Thymus (tissue), 14 donors: ENCODE measurements at places on chromosomes 11 and 22. TPM values are rescaled to one million over a fixed set of nuclear protein-coding genes. Genes with fewer than 3 reads are reported as not detected.

TRMU gene
- 27.4 TPM for total RNA-seq

OOSP2 gene
- not detected for total RNA-seq

OR2AT4 gene
- not detected for total RNA-seq

C22orf15 gene
- total RNA-seq = 3.3 TPM

OR5J2 gene
- not detected for total RNA-seq

NXF1 gene
- total RNA-seq = 34.4 TPM

RGL4 gene
- 29.8 TPM for total RNA-seq

SOX6 gene
- total RNA-seq = 3.0 TPM

SLC5A4 gene
- total RNA-seq = 0.09 TPM

RPS13 gene
- 1,579 TPM for total RNA-seq

IFITM2 gene
- 305 TPM for total RNA-seq

TMEM123 gene
- 282 TPM for total RNA-seq

POU2AF2 gene
- 1.0 TPM for total RNA-seq

WNT7B gene
- total RNA-seq = 0.66 TPM

SEPTIN3 gene
- 0.90 TPM for total RNA-seq

DCHS1 gene
- total RNA-seq = 3.2 TPM

ILK gene
- 68.6 TPM for total RNA-seq

CACNA1I gene
- total RNA-seq = 0.52 TPM

ALDH3B1 gene
- 1.3 TPM for total RNA-seq

RNF215 gene
- 6.4 TPM for total RNA-seq

OLFML1 gene
- 2.2 TPM for total RNA-seq

RCOR2 gene
- total RNA-seq = 2.4 TPM

ZNF215 gene
- 5.9 TPM for total RNA-seq

C11orf16 gene
- total RNA-seq = 2.9 TPM

FREY1 gene
- total RNA-seq = 0.52 TPM

TMPRSS13 gene
- total RNA-seq = 1.5 TPM

APOA5 gene
- 0.05 TPM for total RNA-seq

F2 gene
- total RNA-seq = 0.14 TPM

OR10A2 gene
- not detected for total RNA-seq

TEX12 gene
- total RNA-seq = 0.09 TPM

DCDC1 gene
- total RNA-seq = 0.28 TPM

IGSF9B gene
- 1.8 TPM for total RNA-seq
